RPMI7951 (cell line): ENCODE measurements at places on chromosomes 12 and 14. TPM values are rescaled to one million over a fixed set of nuclear protein-coding genes. Genes with fewer than 3 reads are reported as not detected.

The CLEC1B gene
- not detected in 2 replicates for total RNA-seq

The MDM1 gene
- total RNA-seq: 7.7 and 8.7 TPM in 2 replicates

The DIO2 gene
- total RNA-seq: 0.12 and 1.2 TPM in 2 replicates

GRCh38 chr14:96757456-96757855 lies 39.7 kb upstream of the VRK1 start:
- DNase-seq: no peak

GRCh38 chr12:82504409-82504808 lies 146.1 kb downstream of the METTL25 start:
- DNase-seq: no peak
